ENCODE measurements at places on chromosomes 7 and 10. TPM values are rescaled to one million over a fixed set of nuclear protein-coding genes. Genes with fewer than 3 reads are reported as not detected.

The VWDE gene
- total RNA-seq: 0.13 TPM

The AGMO gene
- total RNA-seq: under 0.01 TPM

The SUFU gene
- total RNA-seq: 7.2 TPM

The SFRP5 gene
- not detected for total RNA-seq

The TBRG4 gene
- 77.4 TPM for total RNA-seq

The XRCC2 gene
- total RNA-seq: 2.1 TPM

The INA gene
- 1.1 TPM for total RNA-seq

The VWA2 gene
- not detected for total RNA-seq

The KNDC1 gene
- not detected for total RNA-seq

The C10orf67 gene
- not detected for total RNA-seq

The PLA2G12B gene
- total RNA-seq: not detected

The PHF14 gene
- 18.9 TPM for total RNA-seq

The JMJD1C gene
- 59.6 TPM for total RNA-seq

The FAM20C gene
- total RNA-seq: 130 TPM

The BTBD16 gene
- not detected for total RNA-seq

The ACHE gene
- 1.7 TPM for total RNA-seq

The ACBD7 gene
- total RNA-seq: 0.40 TPM

The EN2 gene
- total RNA-seq: not detected

The EFCAB10 gene
- total RNA-seq: 0.26 TPM

The C10orf53 gene
- not detected for total RNA-seq

The METTL27 gene
- 8.1 TPM for total RNA-seq

The ZNF775 gene
- total RNA-seq: 22.2 TPM

The GJD4 gene
- not detected for total RNA-seq

The CADPS2 gene
- total RNA-seq: 6.2 TPM

The CHST15 gene
- total RNA-seq: 13.3 TPM

The KCP gene
- total RNA-seq: not detected

The IFIT1B gene
- under 0.01 TPM for total RNA-seq

The NDUFB8 gene
- total RNA-seq: 232 TPM

The MYL10 gene
- not detected for total RNA-seq

The NFE2L3 gene
- 6.4 TPM for total RNA-seq

The HPS6 gene
- 40.9 TPM for total RNA-seq

The GPC2 gene
- 3.1 TPM for total RNA-seq

The TMEM130 gene
- 1.9 TPM for total RNA-seq

The PGAM2 gene
- not detected for total RNA-seq

The TRPV5 gene
- not detected for total RNA-seq

The TMEM213 gene
- not detected for total RNA-seq

The FXYD4 gene
- total RNA-seq: not detected

The CPA2 gene
- not detected for total RNA-seq

The SLC26A4 gene
- 0.40 TPM for total RNA-seq

The OR6B1 gene
- not detected for total RNA-seq

The KCNH2 gene
- total RNA-seq: under 0.01 TPM

The CYP2C19 gene
- total RNA-seq: not detected

The LEP gene
- total RNA-seq: not detected

The KLHDC10 gene
- total RNA-seq: 18.2 TPM

The SH2D4B gene
- not detected for total RNA-seq

The SERPINE1 gene
- total RNA-seq: 3,652 TPM

The AKR1C3 gene
- total RNA-seq: 9.6 TPM

The SYCE1 gene
- not detected for total RNA-seq

The PTF1A gene
- total RNA-seq: not detected

The CTAGE4 gene
- 0.72 TPM for total RNA-seq

The LRRC17 gene
- 455 TPM for total RNA-seq

All from epithelial cell of alveolus of lung (primary cell).